ENCODE measurements at places on chromosomes 12 and 14.

GRCh38 chr12:14776236-14776961 lies 26.9 kb downstream of the WBP11 start:
- no peak for DNase-seq

DNA sequence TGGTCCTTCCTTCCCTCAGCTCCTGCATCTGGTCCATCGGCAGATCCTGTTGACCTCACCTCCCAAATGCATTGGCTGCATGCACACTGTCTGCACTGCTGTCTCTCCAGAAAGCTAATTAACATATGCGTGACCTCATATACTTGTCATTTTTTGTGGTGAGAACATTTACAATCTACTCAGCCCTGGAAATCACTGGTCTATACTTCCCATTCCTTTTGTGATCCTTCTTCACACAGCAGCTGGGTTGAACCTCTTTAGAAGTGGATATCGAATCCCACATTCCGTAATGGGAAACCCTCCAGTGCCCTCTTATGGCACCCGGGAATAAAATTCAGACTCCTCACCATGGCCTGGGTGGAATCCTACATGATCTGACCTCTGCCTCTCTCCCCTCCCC lies 45.0 kb downstream of the SMOC1 start:
- no peak for DNase-seq

GRCh38 chr12:108409481-108409880 lies 70.4 kb upstream of the CMKLR1 start:
- no peak for DNase-seq

DNA sequence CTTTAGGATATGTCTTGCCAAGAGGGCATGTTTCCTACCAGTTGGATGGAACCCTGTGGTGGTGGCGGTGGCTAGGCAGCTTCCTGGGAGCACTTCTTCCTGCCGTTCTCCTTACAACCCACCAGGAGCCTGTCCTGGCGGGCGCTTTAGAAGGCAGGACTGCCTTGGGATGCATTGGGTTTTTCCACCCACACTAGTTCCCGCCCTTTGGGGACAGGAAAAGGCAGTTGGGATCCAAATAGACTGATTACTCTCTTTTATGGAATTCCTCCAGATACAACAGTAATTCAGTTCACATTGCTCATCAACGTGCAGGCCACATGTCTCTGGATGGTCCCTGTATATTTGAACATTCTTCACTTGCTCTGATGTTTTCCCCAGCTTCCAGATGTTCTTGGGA lies 305.7 kb upstream of the SSTR1 start:
- no peak for DNase-seq

DNA sequence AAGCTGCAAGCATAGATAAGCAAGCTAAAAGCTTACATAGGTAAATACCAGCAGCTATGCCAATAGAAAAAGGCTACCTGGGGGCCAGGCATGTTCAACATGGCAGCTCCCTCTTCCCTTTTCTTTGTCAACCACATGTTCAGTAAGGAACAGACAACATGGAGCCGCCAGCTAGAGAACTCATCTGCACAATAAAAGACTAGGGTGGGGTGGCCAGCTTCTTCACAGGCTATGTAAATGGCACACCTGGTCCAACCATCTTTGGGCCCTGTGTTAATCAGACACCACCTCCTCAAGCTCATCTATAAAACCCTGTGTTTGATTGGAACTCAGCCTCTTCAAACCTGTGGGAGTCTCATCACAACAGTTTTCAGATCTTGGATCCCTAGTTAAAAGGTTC lies 129.7 kb upstream of the TMPO start:
- DNase-seq: no peak

DNA sequence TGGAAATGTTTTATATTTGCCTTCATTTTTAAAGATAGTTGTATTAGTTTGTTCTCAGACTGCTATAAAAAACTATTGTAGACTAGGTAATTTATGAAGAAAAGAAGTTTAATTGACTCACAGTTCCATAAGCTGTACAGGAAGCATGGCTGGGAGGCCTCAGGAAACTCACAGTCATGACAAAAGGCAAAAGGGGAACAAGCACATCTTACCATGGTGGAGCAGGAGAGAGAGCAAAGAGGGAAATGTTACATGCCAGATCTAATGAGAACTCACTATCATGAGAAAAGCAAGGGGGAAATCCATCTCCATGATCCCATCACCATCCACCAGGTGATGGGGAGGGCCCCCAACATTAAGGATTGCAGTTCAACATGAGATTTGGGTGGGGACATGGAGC lies 35.5 kb upstream of the UNC79 start:
- DNase-seq: no peak

DNA sequence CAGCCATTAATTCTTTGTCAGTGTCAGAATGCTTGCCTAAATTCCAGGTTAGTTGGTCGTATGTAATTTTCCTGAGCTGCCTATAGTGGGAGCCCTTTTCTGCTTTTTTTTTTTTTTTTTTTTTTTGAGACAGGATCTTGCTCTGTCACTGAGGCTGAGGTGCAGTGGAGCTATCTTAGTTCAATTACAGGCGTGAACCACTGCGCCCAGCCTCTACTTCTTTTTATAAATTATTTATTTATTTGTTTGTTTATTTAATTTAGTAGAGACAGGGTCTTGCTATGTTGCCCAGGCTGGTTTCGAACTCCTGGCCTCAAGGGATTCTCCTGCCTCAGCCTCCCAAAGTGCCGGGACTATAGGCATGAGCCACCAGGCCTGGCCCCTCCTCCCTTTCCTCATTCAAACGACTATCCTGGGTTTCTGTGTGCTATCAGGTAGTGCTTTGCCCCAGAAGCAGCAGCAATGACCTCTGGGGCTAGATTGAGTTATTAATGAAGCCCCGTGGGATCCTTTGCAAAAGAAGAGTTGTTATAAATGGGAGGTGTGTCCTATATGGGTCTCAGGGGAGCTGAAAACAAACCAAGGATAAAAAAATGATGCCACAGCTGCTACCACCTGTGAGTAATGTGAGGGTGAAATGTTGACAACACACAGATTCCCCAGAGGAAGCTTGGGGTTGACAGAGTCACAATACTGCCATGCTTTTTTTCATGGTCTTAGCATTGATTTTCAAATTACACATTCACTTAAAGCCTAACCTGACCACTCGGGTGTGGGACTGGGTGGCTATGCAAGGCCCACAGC lies 34.6 kb upstream of the NFKBIA start:
- DNase-seq: no peak

GRCh38 chr12:44295958-44296623 lies 460.2 kb downstream of the TMEM117 start:
- DNase-seq: no peak

- no peak for DNase-seq
Observed at GRCh38 chr12:31363831-31364230, 37.9 kb upstream of the SINHCAF start.

- DNase-seq: no peak
Observed at GRCh38 chr12:29230800-29231560, 81.9 kb downstream of the FAR2 start.

DNA sequence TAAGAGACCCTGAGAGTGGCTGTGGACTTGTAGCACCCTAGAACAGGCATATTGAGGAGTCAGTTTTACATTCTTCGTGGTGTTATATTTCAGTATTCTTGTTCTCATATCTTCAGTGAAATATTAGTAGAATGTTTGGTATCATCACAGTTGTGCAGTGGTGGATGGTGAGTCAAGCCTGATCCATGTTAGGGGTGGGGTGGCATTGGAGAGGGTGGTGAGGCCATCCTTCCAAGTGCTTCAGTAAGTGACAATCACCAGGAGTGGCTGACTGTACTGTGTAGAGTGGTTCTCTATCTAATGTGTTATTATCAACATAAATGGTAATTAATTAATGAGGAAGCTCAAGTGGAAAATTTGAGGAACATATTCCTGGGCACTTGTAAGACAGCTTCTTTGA lies 197.7 kb upstream of the SLC16A7 start:
- no peak for DNase-seq

- DNase-seq: no peak
Observed at GRCh38 chr12:100356644-100357223, at the start of gene SLC17A8. SLC17A8 (plus strand) TSS chr12:100357074; CDS start chr12:100357392, 318 bp downstream.

DNA sequence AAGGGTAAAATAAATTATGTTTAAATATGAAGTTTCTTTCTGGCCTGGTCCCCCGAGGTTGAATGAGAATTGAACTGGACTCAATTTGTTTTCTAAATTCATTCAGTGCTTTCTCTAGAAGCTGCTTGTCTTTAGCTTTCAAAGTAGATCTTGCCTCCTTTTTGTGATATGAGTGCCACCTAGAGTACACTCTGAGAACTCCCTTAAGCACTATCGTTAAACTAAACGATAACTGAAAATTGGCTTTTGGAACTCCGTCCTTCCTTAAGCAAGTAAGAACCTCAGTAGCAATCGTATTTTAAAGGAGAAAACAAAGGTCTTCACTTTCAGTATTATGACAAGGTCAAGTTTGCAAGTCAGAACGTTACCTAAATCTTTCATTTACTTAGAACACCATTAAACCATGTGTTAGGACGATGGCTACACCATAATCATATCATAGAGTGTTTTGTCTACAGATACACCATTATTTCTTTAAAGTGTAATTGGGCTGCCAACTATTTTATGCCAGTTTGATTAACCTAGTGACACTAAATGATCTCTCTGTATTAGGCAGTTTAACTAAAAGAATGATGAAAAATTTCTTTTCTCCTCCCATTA lies 364.8 kb downstream of the SNAPC1 start:
- no peak for DNase-seq

DNA sequence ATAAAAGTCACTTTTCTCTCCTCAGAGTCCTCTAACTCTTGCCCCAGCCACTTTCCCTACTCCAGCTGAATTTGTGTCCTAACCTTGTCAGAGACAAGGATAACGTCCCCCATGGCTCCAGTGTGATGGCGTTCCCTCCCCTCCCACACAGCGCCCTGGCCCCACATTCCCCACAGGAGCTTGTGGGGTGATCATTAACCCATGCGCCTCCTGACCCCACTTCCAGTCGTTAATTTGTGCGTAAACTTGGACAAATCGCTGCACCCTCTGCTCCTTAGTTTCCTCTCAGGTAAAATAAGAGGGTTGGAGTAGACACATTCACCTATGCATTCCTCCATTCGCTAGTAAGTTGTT lies 22.9 kb upstream of the BCDIN3D start:
- no peak for DNase-seq

- DNase-seq: peak; percentile 74
Observed at GRCh38 chr14:24307575-24308341, at the start of gene CIDEB. CIDEB (minus strand) TSS chr14:24307977; CDS start chr14:24307858, 119 bp downstream.

GRCh38 chr14:101496776-101497683 lies 64.3 kb upstream of the DIO3 start:
- DNase-seq: no peak

DNA sequence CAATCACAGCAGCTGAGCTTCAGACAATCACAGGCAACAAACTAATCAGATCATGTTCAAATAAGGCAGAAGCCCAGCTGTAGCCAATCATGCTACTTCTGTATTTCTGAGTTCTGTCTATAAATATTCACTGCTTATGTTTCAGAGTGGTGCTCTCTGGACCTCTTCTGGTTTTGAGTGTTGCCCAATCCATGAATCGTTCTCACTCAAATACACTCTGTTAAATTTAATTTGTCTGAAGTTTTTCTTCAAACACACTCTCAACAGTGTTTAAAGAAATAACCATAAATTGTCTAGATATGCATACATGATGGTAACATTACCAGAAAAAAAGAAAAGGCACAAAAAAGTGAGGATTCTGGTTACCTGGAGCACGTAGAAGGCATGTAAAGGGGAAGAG lies 77.9 kb upstream of the BBS10 start:
- no peak for DNase-seq

DNA sequence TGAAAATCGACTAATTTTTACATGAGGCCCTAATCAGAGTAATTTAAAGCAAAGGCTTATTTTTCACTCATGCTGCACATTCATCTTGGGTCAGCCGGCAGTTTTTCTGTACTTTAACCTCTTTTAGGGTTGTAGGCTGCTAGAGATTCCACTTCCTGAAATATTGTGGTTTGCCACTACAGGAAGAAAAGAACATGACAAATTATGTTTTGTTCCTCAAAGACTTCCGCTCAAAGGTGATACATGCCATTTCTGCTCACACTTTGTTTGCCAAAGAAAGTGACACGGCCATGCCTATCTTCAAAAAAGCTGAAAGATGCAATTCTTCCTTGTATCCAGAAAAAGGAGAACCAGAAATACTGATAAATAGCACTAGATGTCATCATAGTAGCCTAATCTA lies 183.4 kb upstream of the PPFIA2 start:
- DNase-seq: no peak

DNA sequence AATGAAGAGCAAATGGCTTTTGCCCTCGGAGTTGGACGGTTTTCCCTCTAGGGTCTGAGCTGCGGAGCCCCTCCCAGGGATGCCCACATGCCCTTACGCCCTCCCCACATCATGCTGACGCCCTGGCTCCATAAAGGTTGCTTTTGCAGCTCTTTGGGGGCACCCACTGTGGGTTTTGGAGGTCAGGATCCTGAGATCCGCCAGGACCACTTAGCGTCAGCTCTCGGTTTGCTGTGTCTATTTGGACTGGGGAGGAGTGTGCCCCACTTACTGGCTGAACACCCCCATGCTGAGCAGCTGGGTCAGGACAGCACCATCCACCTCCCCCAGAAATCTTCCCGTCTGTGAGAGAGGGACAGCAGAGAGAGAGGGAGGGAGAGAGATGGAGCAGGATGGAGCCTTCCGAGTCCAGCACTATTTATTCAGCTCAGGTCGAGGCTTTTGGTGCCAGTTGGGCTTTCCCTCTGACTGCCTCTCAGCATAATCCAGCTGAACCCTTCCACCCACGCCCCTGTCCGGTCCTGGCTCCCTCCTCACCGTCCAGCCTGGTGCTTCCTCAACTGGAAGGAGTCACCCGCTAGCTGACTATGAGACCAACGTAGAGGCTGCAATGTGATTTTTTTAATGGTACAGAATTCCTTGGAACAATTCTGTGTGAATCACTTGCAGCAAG lies 18.9 kb upstream of the LRTM2 start:
- DNase-seq: no peak

DNA sequence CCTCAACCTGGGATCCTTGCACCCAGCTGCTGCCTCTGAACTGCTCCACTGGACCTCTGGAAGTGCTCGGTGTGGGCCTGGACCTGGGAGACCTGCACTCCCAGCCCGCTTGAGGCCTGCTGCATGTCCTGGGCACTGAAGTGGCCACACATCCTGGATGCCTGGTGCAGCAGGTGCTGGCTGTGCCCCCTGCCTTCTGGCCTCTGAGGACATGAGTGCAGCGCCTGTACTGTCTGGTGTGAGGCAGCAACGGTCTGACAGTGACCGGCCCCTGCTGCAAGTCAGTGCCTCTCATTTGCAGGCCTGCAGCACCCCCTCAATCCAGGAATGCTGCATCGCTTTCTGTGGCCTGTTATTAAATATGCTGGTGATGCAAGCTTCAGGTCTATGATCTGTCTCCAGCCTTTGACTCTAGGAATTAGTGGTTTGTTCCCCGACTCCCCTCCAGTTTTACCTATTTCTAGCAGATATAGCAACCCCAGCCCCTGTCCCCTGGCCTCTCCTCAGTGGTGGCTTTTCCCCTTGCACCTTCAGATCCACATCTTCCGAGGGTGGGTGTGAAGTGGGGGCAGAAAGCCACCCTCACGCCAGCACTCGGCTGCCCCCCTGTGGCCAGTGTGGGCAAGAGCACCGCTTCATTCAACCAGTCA lies 3.6 kb downstream of the SMIM41 start:
- DNase-seq: peak; percentile 83

Data from activated T-cell treated with anti-CD3 and anti-CD28 coated beads, Interleukin-2, amount 50 U/mL, for 48 hours (primary cell).